ENCODE measurements at places on chromosomes 13 and 19. TPM values are rescaled to one million over a fixed set of nuclear protein-coding genes. Genes with fewer than 3 reads are reported as not detected.

CCDC122 gene
- total RNA-seq, result 2.4 TPM

CYP2F1 gene
- not detected for total RNA-seq

- DNase-seq, result no peak
These were observed 1881.5 kb upstream of the PCDH20 start for GRCh38 chr13:63297163-63297562.

GRCh38 chr19:39183104-39183503 is 13.7 kb upstream of the NCCRP1 start:
- DNase-seq, result no peak

ZNF442 gene
- 2.8 TPM for total RNA-seq

GRCh38 chr19:41376241-41376997 is at the start of gene TMEM91:
TSS of gene TMEM91 (plus strand) at chr19:41376533. CDS start at chr19:41378310, 1,777 bp downstream.
- peak; percentile 16 for DNase-seq

DNA sequence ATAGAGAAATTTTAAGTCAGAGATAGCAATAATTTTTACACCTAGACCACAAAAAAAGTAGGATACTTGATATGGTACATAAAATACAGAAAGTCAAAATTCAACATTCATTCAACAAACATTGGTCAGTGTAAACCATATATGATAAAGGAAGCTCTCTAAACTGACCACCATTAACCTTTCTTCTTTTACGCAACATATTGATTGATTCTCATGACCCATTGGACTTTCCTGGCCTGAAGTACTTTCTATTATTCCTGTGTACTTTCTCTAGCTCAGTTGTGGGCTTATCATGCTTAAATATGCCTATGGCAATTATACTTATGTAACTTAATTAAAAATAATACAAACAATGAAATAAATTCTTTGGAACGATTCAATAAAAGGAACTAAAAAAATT is 10.7 kb downstream of the PIBF1 start:
- DNase-seq, result no peak

DNA sequence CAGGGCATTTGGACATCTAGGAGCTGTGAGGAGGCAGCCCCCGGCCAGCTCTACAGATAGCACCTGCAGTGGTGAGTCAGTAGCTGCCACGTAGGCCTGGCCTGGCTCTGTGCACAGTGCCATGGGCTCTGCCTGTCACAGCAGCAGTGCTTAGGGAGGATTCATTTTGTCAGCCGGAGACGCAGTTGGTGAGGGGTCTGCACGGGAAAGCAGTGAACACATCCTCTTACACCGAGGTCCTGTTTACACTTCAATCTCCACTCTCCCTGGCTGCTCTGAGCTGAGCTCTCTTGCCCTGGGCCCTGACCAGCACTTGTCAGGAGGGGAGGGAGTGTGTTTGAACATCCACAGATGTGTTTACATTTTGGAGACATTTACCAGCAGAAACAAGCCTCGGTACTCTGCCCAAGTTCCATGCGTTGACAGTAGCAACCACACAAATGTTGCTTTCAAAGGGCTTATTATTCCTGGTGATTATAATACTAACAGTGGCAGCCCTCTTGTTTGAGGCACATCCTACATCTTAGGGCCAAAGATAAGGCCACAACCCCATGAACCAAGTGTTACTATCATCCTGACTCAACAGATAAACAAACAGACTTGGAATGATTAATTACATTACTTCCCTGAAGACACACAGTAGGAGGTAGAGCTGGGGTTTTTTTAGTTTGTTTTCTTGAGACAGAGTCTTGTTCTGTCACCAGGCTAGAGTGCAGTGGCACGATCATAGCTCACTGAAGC is 148.9 kb downstream of the USP12 start:
- DNase-seq, result no peak

DNA sequence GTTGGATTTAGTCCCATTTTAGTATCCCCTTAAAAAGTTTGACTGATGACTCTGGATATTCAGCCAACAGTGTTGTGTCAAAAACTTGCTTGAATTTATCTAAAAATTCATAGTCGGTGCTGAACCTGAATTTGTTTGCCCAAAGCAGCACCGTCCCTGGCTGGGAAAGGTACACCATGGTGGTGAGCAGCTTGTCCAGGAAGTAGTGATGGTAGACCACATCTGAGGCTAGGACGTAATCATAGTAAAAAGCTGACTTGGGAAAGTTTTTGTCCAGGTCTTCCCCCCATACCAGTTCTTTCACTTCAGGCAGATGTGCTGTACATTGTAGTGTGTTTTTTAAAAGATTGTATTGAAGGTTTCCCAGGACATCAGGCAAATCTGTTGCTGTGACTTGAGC is 8.8 kb downstream of the METTL21C start:
- DNase-seq, result no peak

GRCh38 chr13:61094865-61095264 is 320.8 kb downstream of the PCDH20 start:
- DNase-seq, result no peak
